ENCODE measurements at places on chromosomes 3 and 15.

- no peak for DNase-seq
Observed at GRCh38 chr3:24522146-24522579, 27.5 kb upstream of the THRB start.

- no peak for DNase-seq
Observed at GRCh38 chr15:49439678-49440395, 16.8 kb downstream of the FGF7 start.

DNA sequence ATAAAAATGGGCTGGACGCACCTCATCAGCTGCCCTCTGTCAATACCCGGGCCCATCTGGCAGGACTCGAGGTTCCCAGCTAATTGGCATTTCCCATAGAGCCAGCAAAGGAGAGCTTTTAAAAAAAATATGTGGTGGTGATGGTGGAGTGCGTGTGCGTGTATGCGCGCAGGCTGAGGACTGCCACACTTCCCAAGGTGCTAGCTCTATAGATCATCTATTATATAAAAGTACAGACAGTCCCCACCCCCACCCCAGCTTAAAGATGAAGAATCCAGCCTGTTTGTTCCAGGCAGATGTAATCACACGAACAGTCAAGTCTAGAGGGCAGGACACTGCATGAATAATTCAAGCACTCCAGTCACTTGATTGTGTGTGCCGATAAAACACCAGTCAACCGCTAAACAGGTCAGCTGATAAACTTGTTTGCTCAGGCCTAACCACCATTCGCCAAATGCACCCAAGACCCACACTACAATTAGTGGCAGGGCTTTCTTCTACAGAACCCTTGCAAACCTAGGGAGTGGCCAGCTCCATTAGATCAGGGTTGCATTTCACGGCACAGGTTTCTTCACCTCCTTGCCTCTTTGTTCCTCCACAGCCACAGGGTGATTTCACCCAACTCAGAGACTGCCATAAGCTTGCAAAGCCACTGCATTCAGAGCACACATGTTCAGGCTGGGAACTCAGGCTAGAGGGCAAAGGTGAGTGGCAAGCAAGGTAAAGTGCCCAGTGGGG, 5.8 kb downstream of the TLE3 start:
- DNase-seq = no peak

DNA sequence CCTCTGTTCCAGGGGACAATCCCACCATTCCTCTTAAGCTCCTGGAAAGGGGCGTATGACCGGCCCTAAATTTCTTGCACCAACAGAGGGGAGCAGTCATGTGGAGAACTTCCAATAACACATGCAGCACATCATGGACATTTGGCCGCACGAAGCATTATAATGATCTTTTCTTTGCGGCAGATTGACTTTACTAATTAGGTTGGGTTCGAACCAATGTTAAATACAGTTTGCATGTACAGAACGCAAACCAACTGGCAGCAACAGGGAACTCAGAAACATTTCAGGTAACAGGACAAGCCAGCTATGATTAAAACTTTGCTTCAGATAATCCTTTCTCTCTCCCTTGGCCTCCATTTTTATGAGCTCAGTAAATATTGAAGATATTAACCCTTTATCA, 100.8 kb upstream of the ADPGK start:
- DNase-seq = no peak

- no peak for DNase-seq
Observed at GRCh38 chr3:169564883-169565282, 98.6 kb downstream of the MECOM start.

- no peak for DNase-seq
Observed at GRCh38 chr15:84684092-84684491, 26.1 kb upstream of the NMB start.

GRCh38 chr3:16337856-16338540, 73.0 kb downstream of the OXNAD1 start:
- no peak for DNase-seq

- no peak for DNase-seq
Observed at GRCh38 chr3:142318331-142318730, 92.9 kb upstream of the GK5 start.

- no peak for DNase-seq
Observed at GRCh38 chr3:142056656-142057330, 92.6 kb downstream of the TFDP2 start.

GRCh38 chr3:121718205-121718846, 31.2 kb downstream of the GOLGB1 start:
- DNase-seq = no peak

GRCh38 chr3:69768438-69768837, 29.2 kb downstream of the MITF start:
- DNase-seq = no peak

- no peak for DNase-seq
Observed at GRCh38 chr15:63887630-63888029, 53.9 kb upstream of the HERC1 start.

- DNase-seq = no peak
Observed at GRCh38 chr3:56133423-56133822, 334.8 kb downstream of the ERC2 start.

- no peak for DNase-seq
Observed at GRCh38 chr3:4310971-4311370, 7.8 kb downstream of the SETMAR start.

GRCh38 chr3:59150039-59150438, 100.2 kb upstream of the CFAP20DC start:
- no peak for DNase-seq

- DNase-seq = no peak
Observed at GRCh38 chr3:46209746-46210470, 1.8 kb upstream of the CCR1 start.

DNA sequence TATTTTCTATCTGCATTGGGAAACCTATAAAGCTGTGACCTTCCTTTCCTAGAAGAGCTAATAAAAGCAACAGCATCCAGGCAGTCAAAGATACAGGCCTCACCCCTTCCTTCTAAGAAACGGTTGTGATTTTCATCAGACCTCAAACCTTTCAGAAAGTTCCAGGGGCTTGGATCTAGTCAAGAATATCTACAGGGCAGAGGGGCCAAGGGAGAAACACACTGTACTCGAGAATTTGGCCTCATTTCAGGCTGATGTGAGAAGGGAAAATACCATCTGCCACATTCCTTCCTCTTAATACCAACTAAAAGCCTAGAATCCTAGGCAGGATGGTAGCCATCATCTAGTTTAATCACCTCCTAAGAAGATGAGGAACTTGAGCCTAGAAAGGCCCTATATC, 24.5 kb upstream of the BCL6 start:
- DNase-seq = no peak

DNA sequence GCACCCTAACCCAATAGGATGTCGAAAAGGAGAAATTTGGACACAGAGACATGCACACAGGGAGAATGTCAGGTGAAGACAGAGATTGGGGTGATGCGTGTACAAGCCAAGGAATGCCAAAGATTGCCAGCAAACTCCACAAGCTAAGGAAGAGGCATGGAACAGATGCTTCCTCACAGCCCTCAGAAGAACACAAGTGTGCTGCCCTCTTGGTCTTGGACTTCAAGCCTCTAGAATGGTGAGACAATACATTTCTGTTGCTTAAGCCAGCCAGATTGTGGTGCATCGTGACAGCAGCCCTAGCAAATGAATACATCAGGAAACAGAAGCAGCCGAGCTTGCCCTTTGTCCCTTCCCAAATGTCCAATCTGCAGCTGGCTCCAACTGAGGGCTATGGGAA, 23.7 kb upstream of the ARL8B start:
- no peak for DNase-seq

DNA sequence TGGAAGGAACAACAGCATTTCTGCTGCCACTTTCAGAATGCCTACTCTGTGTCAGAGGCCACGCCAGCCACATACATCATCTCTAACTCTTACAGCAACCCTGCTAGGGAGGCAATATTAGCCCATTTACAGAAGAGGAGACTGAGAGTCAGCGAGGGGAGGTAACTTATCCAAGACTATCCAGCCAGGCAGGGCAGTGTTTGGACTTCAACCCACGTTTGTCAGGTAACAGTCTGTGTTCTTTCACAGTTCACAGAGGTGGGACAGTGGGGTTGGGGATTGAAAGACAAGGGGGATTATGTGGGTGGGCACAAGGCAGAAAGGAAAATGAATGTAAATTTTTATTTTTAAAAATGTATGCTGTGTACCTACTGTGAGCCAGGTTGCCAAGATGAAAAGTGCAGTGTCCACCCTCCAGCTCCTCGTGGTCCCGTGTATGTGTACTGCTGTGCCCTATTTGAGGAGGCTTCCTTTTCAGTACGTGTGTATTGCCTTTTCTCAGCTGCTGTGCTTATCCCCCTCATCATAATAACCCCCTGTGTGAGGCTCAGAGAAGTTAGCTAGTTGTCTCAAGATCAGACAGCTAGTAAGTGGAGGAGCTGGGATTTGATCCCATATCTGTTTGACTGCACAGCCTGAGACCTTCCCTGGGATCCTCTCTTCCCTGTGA, 16.5 kb upstream of the ATP2B2 start:
- no peak for DNase-seq

DNA sequence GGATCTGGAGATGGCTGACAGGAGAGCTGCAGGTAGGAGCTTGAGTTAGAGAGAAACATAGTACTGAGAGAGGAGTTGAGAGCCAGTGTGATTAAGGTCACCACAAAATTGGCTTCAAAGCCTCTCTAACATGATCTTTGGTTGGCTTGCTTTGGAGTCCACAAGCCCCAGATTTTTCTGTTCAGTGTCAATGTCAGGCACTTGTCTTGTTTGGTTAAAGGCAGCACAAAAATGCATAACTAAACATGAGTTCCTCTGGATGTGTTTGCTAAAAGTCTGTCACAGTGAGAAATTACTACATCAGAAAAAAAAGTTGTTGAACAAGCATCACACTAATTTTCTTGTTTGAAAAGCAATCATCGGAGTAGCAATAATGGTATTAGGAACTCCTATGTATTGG, 440.5 kb downstream of the NTRK3 start:
- no peak for DNase-seq

- DNase-seq = no peak
Observed at GRCh38 chr3:37502621-37503020, 328.2 kb upstream of the LRRFIP2 start.

DNA sequence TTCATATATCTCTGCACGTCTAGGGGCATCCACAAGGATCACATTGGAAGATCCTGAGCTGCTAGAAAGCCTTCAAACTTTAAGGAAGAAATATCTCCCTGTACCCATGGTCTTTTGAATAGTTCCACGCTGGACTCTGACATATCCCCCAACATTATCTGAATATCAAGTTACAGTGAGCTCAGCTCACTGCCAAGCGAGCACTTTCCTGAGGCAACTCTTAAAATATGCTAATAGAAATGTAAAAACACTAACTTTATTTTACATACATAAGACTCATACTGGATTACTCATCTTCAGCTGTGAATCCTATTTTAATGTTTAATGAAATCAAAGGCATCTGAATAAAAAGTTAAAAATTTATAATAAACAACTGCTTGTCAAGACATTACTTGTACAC, 420.2 kb upstream of the CCDC54 start:
- DNase-seq = no peak

DNA sequence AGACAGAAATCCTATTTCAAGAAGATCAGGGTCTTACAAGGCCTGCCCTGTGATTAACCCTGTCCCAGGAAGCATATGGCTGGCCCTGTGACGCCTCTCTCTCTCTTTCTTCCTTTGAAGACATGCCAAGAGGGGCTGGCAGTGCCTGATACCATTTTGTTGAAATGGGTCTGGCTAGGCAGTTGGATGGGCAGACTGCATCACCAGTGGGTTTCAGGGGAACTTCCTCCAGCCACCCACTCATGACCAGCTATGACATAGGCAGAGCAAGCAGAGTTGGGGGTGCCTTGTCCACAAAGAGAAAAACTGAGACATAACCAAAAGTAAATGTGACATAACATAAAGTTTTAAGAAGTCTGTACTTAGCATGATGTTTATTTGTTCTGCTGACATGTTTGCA, 31.4 kb upstream of the MANF start:
- DNase-seq = no peak

- DNase-seq = no peak
Observed at GRCh38 chr3:60514866-60515265, 736.4 kb downstream of the FHIT start.

- no peak for DNase-seq
Observed at GRCh38 chr15:48283396-48284145, 47.7 kb upstream of the DUT start.

GRCh38 chr3:172312001-172312400, 136.3 kb downstream of the GHSR start:
- DNase-seq = no peak

GRCh38 chr15:78931439-78932257, 13.2 kb downstream of the CTSH start:
- no peak for DNase-seq

- no peak for DNase-seq
Observed at GRCh38 chr15:78054966-78055365, 22.5 kb downstream of the TBC1D2B start.

DNA sequence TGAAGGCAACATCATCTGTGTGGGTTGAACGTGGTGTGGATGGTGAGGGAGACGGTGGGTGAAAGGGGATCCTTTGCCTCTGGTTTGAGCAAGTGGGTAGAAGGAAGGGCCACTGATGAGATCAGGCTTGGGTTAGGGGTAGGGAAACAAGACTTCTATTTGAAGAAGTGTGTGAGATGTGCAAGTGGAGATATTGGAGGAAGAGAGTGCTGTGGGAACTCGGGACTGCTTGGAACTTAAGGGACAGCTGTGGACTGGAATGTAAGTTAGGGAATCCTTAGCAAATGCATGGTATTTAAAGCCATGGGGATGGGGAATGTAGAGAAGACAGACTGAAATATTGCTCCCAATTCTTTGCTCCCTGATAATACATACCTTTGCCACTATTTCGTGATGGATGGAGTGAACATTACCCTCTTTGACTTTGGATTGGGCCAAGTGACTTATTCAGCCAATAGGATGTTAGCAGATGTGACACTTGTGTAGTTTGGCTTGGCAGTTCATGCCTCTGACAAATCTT, 30.2 kb upstream of the AMOTL2 start:
- DNase-seq = no peak

GRCh38 chr15:78083186-78083585, 5.7 kb upstream of the TBC1D2B start:
- no peak for DNase-seq

- no peak for DNase-seq
Observed at GRCh38 chr3:89405593-89405992, 298.2 kb downstream of the EPHA3 start.

DNA sequence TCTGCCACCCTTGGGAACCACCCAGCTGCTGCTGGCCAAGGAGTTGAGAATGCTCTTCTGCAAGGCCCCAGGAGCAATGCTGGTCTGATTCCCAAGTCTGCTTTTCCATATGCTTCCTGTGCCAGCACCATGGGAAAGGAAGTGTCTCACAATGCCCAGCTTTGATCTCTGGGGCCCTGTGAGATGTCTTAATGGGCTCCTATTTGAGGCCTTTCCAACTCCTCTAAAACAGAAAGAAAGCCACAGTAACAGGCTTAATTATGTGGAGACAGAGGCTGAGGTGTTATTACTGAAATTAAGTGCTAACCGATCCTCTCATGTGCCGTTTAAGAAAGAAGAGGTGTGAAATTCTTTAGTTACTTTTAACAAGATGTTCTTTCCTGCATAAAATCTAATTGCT, 4.5 kb downstream of the EOGT start:
- no peak for DNase-seq

- DNase-seq = no peak
Observed at GRCh38 chr3:172627057-172627809, 83.6 kb downstream of the NCEH1 start.

- no peak for DNase-seq
Observed at GRCh38 chr15:38474155-38474757, 20.3 kb downstream of the FAM98B start.
